ENCODE measurements at places on chromosomes 5 and 9. TPM values are rescaled to one million over a fixed set of nuclear protein-coding genes. Genes with fewer than 3 reads are reported as not detected.

Gene EIF4EBP3
- 21.0 TPM for total RNA-seq

Gene SERF1B
- total RNA-seq = 38.0 TPM

Gene NIPAL4
- total RNA-seq = 4.8 TPM

Gene IL11RA
- total RNA-seq = 91.2 TPM

Gene PCDHB7
- total RNA-seq = 1.4 TPM

Gene CCNH
- total RNA-seq = 92.7 TPM

Gene TGFBI
- total RNA-seq = 49.2 TPM

Gene TMC1
- not detected for total RNA-seq

Gene CAMK2A
- 2.1 TPM for total RNA-seq

Gene LCP2
- total RNA-seq = 17.2 TPM

Gene FOXD4
- total RNA-seq = 0.16 TPM

Gene NMUR2
- total RNA-seq = not detected

Gene NAIP
- total RNA-seq = 17.1 TPM

Measured in sigmoid colon (tissue), 7 donors.